Stomach (tissue), 19 donors: ENCODE measurements at places on chromosomes 5 and 9.

DNA sequence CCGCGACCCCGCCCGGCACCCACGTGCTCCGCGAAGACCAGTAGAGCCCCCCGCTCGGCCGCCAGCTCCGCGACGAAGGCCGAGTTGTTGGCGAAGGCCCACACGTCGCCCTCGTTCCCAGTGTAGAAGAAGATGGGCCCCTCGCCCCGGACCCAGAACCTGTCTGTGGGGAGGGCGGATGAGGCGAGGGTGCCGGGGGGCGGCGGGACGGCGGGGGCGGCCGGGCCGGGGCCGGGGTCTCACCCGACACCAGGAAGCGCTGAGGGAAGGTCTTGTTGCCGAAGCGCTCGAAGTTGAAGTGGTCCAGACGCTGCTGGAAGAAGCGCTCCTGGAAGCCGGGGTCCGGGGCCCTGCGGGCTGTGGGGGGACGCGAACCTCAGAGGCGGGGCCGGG, 317 bp downstream of the DPP7 start:
- peak; percentile 39 for DNase-seq

GRCh38 chr5:73118391-73118973, 1.9 kb upstream of the TMEM171 start:
- DNase-seq: peak; percentile 44

- DNase-seq: no peak
These were observed 175.6 kb downstream of the TMEM161B start for GRCh38 chr5:88092958-88093605.

DNA sequence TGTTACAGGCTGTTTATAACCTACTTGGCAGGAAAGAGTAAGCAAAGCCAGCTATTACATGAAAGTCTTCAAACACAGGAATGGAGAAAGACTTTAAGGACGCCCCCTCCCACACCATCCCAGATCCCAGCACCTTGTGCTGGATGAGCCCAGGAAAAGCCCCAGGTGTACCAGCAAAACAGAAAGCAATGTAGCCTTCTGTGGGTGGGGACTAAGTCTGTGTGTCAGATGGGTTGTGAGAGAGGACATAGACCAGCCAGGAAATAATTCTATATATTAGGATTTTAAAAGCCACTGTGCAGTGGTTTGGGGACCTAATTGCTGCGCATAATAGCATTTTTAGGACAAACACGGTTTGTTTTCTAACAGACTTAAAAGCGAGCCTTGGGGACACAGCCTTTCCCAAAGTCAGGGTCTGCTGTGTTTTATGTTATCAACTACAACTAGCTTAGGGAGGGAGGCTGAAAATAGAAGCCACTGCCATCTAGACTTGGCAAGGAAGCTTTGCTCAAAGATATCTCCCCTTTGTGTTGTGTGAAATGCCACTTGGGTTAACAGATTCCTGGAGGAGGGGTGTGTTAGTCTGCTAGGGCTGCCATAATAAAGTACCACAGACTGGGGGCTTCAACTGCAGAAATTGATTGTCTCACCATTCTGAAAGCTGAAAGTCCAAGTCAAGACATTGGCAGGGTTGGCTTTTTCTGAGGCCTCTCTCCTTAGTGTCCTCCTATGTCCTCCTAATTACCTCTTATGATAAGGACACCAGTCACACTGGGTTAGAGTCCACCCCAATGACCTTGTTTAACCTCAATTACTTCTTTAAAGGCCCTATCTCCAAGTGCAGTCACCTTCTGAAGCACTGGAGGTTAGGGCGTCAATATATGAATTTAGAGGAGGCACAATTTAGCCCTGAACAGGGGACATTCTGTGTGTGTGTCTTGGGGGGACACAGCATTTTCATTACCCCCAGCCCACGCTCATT, 17.2 kb upstream of the UBE2QL1 start:
- DNase-seq: no peak

DNA sequence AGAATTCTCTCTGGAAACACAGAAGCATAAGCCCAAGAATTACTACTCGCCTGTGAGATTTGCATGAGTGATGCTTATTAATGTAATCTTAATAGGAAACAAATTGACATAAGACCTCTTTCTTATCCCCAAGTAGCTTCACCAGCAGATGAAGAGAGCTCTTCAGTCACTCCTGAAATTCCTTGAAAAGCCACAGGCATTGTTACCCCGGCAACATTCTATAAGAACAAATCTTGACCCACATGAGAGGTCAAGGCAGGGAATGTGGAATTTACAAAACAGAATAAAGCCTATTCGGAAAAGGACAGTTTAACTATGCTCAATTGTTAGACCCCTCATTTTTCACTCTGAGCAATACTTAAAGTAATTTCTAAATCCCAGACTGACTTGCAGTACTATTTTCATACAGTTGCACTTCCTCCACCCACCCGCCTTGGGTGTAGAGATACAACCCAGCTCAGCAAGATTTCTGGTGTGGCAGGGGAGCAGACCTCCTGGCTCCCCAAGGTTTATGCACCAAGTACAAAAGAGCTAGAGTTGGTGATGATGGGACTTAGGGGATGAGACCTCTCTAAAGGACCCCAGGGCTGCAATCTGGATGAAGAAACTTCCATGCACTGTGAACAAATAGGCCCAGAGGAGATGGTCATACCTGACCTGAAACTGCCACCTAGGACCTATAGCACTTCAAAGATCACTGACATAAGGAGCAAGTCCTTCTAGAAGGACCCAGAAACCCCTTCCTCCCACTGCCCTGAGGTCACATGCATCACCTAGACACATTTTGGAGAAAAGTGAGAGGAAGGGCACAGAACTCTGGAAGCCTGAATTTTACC, 242.1 kb downstream of the ZNF608 start:
- no peak for DNase-seq

- no peak for DNase-seq
These were observed 21.8 kb downstream of the AQP7 start for GRCh38 chr9:33380390-33381094.
